ENCODE measurements at places on chromosomes 12 and 14.

GRCh38 chr12:91633734-91634357 lies 451.2 kb upstream of the DCN start:
- peak; percentile 14 for DNase-seq

DNA sequence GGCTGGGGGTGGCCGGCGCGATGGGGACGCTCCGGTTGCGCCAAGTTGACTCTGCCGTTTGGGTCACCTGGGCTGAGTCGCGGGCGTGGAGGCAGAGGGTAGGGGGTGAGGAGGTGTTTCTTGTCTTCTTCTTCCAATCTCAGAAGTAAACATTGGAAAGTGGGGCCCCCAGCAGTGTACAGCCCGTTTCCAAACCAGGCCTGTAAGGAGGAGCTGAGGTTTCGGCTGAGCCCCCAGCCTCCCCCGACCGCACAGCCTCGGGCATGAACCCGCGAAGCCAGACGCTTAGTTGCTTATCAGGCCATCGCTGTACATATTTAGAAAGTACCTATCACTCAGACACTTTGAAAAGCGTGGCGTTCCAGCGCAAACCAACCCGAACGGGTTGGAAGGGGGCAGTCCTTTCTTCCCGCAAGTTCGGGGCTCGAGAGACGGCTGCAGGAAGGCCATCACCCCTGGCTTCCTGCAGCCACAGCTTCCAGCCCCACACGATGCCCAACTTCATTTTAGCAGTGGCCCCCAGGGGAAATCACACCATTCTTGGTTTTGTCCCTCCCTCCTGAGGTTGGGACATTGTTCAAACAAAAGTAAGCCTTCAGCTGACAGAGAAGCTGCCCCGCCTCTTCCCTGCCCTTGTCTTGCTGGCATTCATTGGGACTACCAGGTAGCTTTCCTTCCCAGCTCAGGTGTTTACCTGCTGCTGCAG lies 164.1 kb downstream of the ZFP36L1 start:
- DNase-seq: no peak

DNA sequence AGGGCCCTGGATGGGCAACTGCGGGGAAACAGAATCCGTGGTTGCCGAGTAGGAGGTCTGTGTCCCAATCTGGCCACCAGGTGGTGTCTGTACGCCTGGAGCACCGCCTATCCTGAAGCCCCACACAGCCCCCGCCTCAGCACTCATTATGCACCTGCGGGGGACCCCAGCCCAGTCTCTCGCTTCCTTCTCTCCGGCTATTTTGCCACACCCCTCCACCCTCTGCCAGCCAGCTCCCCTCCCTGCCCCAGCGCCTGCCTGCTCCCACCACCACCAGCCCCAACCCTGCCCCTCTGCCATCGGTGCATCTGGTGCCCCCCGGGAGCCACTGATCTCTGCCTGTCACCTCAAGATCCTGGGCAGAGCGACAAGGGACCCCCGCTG lies 2.2 kb upstream of the NXPH4 start:
- DNase-seq: peak; percentile 39

- DNase-seq: no peak
Observed at GRCh38 chr14:27389402-27389801, 791.6 kb upstream of the NOVA1 start.

DNA sequence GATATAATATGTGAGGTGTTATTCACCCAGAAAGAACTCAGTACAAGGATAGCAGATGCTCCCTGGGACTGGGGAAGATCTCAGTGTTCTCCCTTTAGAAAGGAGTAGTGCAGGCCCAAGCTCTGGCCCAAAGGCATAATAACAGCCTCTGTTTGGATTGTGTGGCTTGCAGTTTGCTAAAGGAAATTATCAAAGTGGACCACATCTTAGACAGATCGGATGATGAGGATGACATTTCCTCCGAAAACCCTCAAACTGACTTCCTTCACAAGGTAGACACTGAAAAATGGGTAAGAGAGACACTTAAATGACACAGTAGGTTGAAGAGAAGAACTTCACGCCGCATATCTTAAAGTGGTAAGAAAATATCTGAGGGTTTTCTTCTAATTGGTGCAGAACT lies 26.1 kb downstream of the SMCO2 start:
- no peak for DNase-seq

DNA sequence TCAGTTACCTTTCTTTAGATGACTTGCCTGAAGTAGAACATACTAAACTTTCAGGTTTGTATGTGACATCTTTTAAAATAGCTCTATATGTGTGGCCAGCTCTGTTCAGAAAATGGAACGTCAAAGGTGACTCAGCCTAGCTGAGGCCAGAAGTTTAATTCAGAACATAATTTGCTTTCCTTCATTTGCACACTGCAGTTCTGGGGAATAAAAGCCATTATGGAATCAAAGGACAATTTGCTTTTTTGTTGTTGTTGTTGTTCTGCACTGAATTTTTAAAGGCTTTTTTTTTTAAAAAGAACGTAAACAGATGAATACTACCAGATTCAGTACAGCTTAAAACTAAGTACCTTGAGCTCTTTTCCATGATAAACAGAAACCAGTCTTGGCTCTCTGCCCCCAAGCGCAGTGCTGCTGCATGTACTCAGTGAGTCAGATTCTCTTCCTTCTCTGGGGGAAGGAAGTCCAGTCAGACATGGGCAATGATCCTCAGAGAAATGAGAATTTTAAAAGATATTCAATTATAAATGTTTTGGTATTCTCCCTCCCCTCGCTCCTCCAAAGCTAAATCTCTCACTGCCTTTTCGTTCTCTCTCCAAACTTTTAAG lies 644.2 kb downstream of the NOVA1 start:
- DNase-seq: no peak

DNA sequence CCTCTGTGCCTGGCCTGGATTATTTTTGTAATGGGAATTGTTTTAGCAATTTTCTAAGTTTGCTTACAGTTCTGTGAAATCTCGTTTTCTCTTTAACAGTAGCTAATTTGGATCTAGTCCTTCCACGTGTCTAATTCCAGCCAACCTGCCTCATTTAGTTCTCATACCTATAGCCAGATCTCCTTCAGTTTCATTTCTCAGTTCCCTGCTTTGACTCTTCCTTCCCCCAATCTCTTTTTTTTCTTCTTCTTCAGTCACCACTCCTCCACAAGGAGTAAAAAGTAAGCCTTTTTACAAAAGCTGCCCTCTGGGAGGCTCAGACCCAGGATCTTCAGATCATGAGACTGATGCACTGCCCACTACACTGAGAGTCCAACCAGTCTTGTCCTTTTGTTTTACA lies 1.4 kb downstream of the THTPA start:
- DNase-seq: no peak

DNA sequence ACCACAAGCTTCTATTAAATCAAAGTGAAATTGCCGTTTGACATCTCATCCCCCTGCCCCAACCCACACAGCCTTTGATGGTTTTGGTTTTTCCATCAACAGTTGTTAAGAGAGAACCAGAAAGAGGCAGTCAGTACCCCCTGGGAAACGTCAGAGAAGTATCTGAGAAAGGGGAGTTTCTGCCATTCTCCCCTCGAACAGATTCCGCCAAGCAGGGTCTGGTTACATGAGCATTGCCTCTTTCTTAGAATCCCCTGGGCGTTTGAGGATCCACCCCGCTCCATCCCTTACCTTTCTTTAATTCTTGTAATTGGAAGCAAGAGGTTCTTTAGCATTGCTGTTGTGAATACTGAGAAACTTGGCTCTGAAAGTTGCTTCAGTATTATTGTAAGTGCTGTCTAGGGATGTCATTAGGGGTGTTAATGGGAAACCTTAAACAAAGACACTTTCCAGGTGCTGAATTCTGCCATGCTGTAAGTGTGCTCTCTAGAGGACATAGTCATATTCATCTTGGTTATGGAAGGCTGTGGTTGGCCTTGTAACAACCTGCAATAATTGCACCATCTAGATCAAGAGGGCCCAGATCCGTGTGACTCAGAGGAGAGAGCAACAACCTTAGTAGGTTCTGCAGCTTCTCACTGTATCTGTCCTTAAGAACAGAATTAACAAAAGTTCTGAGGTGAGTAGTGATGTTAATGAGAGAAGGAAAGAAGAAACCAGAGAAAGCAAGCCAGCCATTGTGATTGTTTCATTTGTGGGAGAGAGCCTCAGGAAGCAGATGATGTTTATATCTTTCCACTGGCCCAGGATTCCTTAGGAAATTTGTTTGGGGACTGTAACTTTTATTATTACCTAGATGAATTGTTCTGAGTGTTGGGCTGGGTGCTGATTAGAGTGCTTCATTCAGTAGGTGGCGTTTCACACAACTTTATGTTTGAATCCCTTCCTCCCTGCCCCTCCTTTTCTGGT lies 9.0 kb downstream of the TMBIM6 start:
- DNase-seq: no peak

DNA sequence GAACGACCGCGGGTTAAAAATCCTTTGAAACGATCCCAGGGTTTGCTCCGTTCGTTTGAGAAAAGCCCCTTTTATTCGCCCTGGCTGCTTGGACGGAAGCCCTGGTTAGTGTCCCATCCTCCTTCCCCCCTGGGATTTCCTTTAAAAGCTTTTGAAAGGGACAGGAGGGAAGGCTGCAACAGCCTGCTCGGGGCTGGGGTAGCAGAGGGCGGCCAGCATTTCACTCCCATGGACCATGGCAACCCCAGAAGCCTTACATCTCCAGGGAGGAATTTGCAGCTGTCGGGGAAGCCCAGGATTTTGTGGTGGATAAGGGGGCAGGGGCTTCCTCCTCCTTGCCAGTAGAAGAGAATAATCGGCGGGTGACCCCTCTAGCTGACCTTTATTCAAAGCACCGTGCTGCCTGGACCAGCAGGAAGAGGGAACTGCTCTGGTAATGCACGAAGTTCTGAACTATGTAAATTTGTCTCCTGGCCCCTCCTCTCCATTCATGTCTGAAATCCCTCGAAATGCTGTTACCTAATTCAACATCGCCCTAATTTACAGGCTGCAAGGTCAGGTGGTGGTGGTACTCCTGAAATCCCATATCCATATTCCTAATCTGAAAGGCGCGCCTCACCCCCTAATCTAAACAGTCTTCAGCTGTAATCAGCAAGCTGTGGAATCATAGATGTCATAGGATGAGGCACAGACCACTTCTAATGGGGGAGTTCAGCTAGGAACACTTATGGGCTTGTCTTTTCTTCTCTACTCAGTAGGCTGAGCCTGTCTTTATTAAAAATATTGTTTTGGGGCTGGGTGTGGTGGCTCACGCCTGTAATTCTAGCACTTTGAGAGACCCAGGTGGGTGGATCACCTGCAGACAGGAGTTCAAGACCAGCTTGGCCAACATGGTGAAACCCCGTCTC lies 1.0 kb upstream of the CLIP1 start:
- DNase-seq: no peak

GRCh38 chr12:12425616-12426015 lies 68.7 kb downstream of the BORCS5 start:
- no peak for DNase-seq

- no peak for DNase-seq
Observed at GRCh38 chr14:104923640-104924420, 849 bp upstream of the PLD4 start.

- no peak for DNase-seq
Observed at GRCh38 chr14:77256694-77257093, 14.3 kb downstream of the NGB start.

- no peak for DNase-seq
Observed at GRCh38 chr12:124682425-124683151, 115.2 kb upstream of the NCOR2 start.

- DNase-seq: no peak
Observed at GRCh38 chr12:92988622-92989130, 59.6 kb upstream of the EEA1 start.

DNA sequence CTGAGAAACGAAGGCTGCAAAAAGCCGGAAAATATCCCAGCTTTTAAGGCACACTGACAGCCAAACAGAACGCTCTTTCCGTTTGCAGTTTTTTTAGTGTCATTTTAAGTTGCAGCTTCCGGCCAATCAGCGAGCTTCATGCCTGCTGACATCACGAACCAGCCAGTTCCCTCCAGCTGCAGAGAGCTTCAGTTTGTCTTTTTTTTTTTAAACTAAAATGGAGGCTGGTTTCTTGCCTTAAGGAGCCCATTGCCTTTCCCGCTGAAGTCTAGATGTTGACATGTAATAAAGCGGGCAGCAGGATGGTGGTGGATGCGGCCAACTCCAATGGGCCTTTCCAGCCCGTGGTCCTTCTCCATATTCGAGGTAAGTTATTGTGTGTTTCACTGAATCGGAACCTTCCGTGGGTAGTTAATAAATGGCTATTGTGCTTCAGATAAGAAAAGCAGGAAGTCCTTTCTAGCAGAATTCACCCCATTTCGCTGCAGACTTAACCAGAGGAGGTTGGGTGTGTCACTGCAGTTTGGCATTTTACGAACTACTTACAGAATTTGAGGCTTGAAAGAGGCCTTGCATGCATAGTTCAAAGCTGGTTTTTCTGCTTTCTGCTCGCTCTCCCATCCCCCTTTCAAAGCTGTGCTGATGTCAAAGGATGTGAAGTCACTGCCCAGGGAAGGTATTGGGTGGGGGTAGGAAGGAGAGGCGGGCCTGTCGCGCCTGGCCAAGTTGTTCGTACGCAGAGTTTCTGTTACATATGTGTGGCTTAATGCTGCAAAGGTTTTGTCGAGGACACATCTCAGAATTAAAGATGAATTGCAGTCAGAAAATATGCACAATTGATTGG lies 48.4 kb downstream of the PPP2R5C start:
- DNase-seq: peak; percentile 57

DNA sequence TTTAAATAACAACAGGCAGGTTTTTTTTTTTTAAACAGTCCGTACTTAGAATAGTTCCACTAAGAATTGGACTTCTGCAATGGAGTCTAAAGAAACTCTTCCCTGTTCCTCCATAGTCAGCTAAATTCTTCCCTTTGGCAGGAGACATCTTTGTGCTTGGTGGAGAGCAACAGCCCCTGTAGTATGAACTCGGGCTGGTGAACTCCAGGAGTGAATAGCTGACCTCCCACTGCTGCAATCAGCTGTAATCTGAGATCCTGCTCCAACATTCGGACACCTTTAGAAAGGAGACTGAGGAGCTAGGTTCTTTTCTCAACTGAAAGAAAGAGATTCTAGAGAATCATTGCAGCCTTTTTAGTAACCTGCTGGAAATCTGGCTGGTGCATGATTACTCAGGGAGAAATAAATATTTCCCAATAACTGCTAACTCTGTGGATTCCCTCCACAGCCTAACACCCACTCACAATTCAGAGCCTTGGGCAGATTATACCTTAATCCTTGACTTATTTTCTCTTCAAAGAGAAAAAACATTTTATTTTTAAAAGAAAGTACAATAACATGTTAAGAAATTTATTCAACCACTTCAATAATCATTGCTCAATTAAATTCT lies 25.6 kb upstream of the DBX2 start:
- no peak for DNase-seq

- no peak for DNase-seq
Observed at GRCh38 chr12:54936736-54937135, 47.8 kb downstream of the TESPA1 start.

DNA sequence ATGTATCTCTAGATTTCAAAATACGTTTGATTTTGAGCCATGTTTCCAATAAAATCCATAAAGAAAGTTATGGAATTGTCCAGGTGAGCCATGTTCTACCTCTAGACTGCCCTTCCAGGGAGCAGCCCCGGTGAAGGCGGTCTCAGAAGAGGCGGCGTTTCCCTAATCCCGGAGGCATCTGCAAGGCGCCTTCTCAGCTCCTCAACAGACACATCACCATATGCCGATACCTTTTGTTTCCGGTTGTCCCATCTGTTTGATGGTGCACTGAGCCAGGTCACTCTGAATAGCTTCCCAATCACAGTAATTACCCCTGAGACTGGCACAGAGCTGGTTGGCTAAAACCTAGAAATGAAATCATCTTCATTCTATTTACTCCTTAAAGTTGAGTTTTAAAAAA lies 305.5 kb upstream of the FKBP4 start:
- DNase-seq: no peak

- no peak for DNase-seq
Observed at GRCh38 chr12:112602150-112602549, 183.4 kb downstream of the PTPN11 start.

GRCh38 chr14:53628732-53629430 lies 327.7 kb downstream of the BMP4 start:
- no peak for DNase-seq
